A549 treated with GW870086 at 1 μM for 4 hours (cell line): ENCODE measurements at places on chromosomes 3 and 15. TPM values are rescaled to one million over a fixed set of nuclear protein-coding genes. Genes with fewer than 3 reads are reported as not detected.

SLC22A13 gene
- 0.07 to 0.10 TPM in 2 of 5 replicates, not detected in the others for total RNA-seq

SCG3 gene
- total RNA-seq: 0.07 to 0.08 TPM in 2 of 5 replicates, not detected in the others

OR5K2 gene
- not detected in 5 replicates for total RNA-seq

CLDN18 gene
- not detected in 5 replicates for total RNA-seq

THPO gene
- 0.07 TPM in 1 of 5 replicates, not detected in the others for total RNA-seq

ARGFX gene
- total RNA-seq: not detected in 5 replicates

ITPKA gene
- 7.4 to 9.3 TPM (median 9.1 TPM) in 5 replicates for total RNA-seq

HAPLN3 gene
- 22.9 to 25.6 TPM (median 23.5 TPM) in 5 replicates for total RNA-seq

SYNPR gene
- total RNA-seq: not detected in 5 replicates

PLSCR2 gene
- total RNA-seq: not detected in 5 replicates

KLF15 gene
- total RNA-seq: 0.21 to 0.65 TPM (median 0.27 TPM) in 5 replicates

FMN1 gene
- 0.23 to 0.70 TPM (median 0.28 TPM) in 5 replicates for total RNA-seq

CSNK1G1 gene
- total RNA-seq: 13.9 to 19.4 TPM (median 16.7 TPM) in 5 replicates

AGBL1 gene
- total RNA-seq: not detected in 5 replicates

ADIPOQ gene
- not detected in 5 replicates for total RNA-seq

POMGNT2 gene
- total RNA-seq: 5.9 to 9.3 TPM (median 7.8 TPM) in 5 replicates

ROPN1 gene
- total RNA-seq: not detected in 5 replicates
